ENCODE measurements at places on chromosomes 4 and X.
A peak's percentile ranks its signal among the peaks of the same experiment; 100 is the strongest.

DNA sequence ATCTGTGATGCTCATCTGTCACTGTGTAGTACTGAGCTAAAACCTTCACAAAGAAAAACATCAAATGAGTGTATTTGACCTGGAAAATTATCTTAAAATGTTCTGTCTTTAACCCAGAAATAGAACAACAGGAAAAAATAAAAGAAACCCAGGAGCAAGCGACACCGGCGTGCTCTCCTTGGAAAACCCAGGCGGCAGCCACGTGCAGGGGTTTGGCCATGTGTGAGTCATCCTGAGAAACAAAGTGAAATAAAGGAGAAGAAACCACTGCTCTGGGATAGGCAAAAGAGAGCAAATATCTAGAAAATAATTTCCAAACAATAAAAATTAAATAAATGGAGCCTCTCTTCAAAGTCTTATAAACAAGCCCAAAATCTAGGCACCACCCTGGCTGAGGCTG is 20.0 kb upstream of the TMEM128 start:
- no peak for DNase-seq

DNA sequence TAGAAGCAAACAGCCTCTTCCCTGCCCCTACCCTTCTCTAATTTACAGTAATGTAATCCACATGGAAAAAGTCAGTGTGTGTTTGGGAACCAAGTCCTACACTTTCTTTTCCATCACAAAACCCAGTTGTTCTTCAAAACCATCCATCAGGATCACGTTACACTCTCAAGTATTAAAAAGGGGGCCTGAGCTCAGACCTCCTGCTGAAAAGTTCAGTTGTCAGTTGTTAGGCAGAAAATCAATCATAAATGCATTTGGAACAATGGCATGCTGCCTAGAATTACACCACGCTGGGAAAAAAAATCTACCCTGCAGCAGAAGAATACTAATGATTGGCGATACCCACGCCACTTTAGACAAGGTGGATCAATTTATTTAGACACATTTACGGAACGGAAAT is 236.5 kb downstream of the PARM1 start:
- DNase-seq, result peak; percentile 64

DNA sequence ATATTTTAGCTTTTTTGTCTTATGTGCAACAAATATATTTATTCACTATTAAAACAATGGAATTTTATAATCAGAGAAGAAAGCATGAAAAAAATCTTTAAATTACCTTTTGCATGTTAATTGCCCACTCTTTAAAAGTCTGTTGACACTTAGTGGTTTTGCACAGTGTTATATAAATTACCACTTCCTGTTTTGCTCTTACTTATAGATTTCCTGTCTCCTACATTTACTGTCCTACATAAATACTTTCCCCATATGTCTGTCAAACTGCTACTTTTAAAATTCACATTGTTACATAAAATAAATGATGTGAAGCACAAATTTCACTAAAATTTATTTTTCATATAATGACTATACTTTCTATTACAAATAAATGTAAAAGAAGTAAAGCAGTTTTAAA is 161.1 kb upstream of the NDST4 start:
- DNase-seq, result no peak

- DNase-seq, result no peak
Measured at GRCh38 chrX:2383735-2384134, 117.0 kb downstream of the DHRSX start.

DNA sequence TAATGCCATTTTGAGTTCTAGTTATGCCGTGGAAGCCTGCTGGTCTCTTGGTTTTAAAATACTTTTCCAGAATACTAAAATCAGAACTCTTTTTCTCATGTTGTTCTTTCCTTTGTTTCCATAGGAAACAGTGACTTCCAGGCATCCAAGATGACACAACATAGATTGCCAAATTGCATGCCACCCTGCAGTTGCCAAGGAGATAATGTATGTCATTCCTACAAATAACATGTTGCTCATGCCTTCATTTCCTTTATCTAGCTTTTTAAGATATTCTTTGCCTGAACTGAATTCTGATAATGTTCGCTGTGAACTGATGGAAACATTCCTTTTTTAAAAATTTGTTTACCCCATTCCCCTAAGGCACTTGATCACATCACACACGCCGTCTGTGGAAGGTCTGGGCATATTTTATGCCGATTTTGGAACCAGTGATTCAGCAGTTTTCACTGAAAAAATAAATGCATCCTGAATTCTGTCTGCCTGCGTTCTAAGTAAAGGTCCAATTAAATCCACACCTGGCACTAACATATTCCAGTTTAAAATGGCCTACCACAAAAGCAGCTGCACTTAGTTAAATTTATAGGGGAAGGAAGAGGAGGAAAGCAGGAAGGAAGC is 38.0 kb upstream of the COX7B2 start:
- no peak for DNase-seq

DNA sequence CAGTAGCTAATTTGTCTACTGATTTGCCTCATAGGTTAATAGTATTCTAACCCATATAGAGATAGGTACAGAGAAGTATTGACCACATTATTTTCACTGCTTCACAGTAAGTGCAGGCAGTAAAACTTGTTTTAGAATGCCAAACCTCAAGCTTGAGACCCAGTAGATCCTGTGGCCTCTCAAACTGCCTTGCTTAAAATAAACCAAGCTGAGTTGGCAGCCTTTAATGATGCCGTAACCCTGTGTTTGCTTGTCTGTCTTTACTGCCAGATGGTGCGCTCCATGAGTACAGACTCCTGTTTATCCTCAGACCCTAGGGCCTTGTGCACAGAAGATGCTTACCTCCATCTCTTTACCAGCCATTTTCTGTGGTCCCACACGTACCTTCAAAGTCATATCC is 50.8 kb downstream of the ANXA3 start:
- DNase-seq, result no peak

- DNase-seq, result peak; percentile 57
Measured at GRCh38 chr4:5184606-5185005, 133.3 kb downstream of the STK32B start.

GRCh38 chr4:41179498-41180195 is 34.7 kb downstream of the APBB2 start:
- no peak for DNase-seq

- no peak for DNase-seq
Measured at GRCh38 chr4:76489686-76490161, 54.7 kb downstream of the SHROOM3 start.

DNA sequence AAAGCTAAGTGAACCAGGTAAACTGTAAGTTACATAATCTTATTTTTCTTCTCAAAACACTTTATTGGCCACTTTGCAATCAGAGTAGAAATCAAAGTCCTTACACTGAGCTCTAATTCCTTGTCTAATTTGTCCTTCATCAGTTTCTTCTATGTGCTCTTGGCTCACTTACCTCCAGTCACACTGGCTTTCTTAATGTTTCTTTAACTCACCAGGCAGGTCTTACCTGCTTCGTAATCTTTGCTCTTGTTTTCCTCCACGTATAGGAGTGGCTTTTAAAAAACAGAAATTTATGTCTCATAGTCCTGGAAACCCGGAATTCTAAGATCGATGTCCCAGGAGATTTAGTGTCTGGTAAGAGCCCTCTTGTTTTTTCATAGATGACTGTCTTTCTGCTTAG is 1462.1 kb downstream of the FSTL5 start:
- no peak for DNase-seq

- DNase-seq, result no peak
Measured at GRCh38 chr4:156643826-156644225, 327.8 kb downstream of the PDGFC start.

DNA sequence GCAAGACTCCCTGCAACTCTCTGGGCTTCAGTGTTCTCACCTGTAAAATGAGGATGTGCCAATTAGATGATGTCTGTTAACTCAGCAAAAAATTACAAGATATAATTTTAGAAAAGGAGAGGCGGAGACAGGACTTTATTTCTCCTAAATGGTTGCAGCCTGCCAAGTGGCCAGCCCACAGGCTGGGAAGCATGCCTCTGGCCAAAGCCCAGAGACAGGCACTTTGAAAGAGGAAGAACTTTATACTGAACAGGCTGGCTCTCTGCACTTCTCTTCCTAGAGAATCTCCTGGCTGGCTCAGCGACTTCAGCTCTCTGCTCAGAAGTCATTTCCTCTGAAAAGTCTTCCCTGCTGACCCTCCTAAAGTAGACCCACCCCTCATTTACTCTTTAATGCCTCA is 3.7 kb downstream of the PRDM5 start:
- DNase-seq, result no peak

GRCh38 chr4:2686379-2687265 is 69.5 kb downstream of the TNIP2 start:
- no peak for DNase-seq

GRCh38 chr4:114019969-114020358 is 40.5 kb upstream of the ARSJ start:
- no peak for DNase-seq

DNA sequence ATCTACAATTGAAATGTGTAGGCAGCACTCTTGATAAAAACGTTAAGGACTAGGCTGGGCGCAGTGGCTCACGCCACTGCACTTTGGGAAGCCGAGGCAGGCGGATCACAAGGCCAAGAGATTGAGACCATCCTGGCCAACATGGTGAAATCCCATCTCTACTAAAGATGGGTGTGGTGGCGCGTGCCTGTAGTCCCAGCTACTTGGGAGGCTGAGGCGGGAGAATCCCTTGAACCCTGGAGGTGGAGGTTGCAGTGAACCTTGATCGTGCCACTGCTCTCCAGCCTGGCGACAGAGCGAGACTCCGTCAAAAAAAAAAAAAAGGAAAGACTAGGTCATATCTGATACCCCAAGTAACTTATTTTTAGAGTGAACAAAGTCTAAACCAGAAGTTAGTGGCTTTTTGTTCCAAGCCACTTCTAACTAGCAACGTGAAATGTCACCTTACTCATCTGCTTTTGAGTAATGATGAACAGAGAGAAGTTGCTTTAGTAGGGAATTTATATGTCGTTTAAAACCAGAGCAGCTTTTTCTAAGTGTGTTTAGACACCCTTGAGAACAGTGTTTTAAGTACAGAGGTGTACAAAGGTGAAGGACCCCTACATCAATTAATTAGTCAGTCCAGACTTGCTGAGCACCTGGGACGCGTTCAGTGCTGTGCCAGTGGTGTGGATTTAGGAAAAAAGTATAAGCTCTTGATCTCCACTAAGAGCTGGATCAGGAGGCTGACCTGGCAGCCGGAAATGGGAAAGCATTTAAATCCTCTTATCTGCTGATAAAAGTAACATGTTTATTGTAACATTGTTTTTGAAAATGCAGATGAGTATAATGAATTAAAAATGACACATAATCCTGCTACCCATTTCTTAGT is 23.5 kb downstream of the SPRY1 start:
- DNase-seq, result no peak

GRCh38 chrX:55839485-55839884 is 121.9 kb downstream of the RRAGB start:
- no peak for DNase-seq

GRCh38 chr4:7806338-7807090 is 133.1 kb downstream of the AFAP1 start:
- no peak for DNase-seq

GRCh38 chr4:25911356-25911755 is 2.7 kb upstream of the SMIM20 start:
- no peak for DNase-seq

GRCh38 chr4:3291969-3292570 is 751 bp upstream of the RGS12 start:
- no peak for DNase-seq

DNA sequence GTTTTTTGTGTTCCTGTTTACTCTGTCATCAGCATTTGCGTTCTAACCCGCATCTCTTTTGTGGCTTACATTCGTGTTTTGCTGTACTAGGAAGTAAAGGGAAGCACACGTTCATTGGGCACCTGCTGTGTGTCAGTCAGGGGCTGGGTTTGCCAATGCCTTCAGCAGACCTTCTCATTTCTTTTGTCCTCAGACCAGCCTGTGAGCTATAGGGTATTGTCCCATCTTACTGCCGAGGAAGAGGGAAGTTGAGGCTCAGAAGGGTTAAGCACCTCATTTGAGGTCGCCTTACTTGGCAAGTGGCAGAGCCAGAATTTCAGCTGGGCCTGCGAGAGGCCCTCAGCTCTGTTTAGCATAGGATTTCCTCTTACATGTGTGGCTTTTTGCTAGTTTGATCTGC is 8.7 kb downstream of the TBC1D14 start:
- DNase-seq, result no peak

DNA sequence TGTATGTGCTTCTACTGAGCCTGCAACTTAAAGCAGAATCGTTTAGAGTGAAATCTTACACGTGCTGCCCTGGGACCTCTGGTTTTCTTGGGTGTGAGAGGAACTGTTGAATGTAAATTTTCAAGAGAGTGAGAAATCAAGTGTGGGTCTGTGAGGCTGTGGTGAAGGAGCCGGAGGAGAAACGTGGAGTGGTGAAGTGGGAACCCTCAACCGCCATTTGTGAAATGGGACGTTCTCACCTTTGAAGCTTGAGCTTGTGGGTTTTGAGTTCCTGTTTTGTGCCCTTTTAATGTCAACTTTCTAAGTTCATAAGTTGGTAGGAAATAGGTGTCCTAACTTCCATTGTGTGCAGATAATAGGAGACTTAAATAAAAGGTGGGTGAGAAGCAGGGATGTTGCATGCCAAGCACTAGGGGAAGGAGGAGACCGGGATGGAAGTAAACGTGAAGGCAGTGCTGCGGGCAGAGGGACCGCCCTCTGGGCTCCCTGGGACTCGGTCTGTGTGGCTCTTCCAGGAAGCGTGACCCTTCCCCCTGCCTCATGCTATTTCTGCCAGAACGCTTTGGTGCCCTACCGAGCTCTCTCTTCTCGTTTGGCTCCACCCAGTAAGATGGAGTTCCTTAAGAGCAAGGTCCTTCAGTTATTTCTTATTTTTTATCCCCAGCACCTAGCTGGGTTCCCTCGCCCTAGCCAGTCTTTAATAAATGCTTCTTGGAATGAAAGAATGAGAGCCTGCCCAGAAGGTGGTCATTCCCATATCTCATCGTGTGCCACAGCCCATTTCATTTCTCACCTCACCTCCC is 56.0 kb downstream of the TMEM131L start:
- DNase-seq, result no peak

GRCh38 chr4:6541789-6542188 is 33.2 kb upstream of the MAN2B2 start:
- DNase-seq, result no peak

- no peak for DNase-seq
Measured at GRCh38 chr4:83625821-83626220, 89.9 kb downstream of the GPAT3 start.

GRCh38 chr4:125483278-125483677 is 168.5 kb downstream of the FAT4 start:
- no peak for DNase-seq

DNA sequence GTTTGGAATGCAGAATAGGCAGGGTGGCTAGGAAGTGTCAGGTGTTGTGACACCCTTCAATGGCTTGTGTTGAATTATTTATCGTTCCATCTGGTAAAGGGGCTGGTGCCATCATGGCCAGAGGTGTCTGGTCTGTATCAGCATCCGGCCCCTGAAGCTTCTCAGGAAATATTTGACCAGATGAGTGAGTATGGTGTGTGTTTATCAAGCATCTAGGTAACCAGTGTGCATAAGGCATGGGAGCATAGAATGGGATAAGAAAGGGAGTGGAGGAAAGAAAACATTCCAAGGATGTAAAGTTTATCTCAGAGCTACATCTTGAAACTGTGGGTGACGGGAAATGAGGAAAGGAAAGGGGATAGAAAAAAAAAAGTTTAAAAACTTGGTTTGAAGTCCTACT is 109.4 kb downstream of the KLHL4 start:
- DNase-seq, result no peak

GRCh38 chrX:110108381-110108821 is 105.5 kb downstream of the TMEM164 start:
- DNase-seq, result no peak
